Mesenteric fat pad (tissue), 1 donor: ENCODE measurements at places on chromosomes 12 and 14. TPM values are rescaled to one million over a fixed set of nuclear protein-coding genes. Genes with fewer than 3 reads are reported as not detected.

POMT2 gene
- total RNA-seq: 27.2 TPM

HHIPL1 gene
- 3.8 TPM for total RNA-seq

PLEKHA5 gene
- total RNA-seq: 10.9 TPM

CMA1 gene
- total RNA-seq: 1.4 TPM

GPR137C gene
- total RNA-seq: 0.13 TPM

ART4 gene
- total RNA-seq: 1.6 TPM

C14orf39 gene
- 0.10 TPM for total RNA-seq

GLIPR1L1 gene
- not detected for total RNA-seq

EGLN3 gene
- total RNA-seq: 4.7 TPM

MANSC1 gene
- total RNA-seq: 15.4 TPM
